Large intestine (tissue), 12 donors: ENCODE measurements at places on chromosomes 7 and 10. TPM values are rescaled to one million over a fixed set of nuclear protein-coding genes. Genes with fewer than 3 reads are reported as not detected.

GRCh38 chr10:48598936-48599829 is 5.7 kb downstream of the ARHGAP22 start:
- DNase-seq, result no peak

GRCh38 chr7:24463474-24463873 is 109.8 kb upstream of the PALS2 start:
- DNase-seq, result no peak

GRCh38 chr7:86477343-86477935 is 166.3 kb upstream of the GRM3 start:
- DNase-seq, result no peak

- DNase-seq, result no peak
These were observed 35.0 kb downstream of the GPR141 start for GRCh38 chr7:37718585-37718984.

DNA sequence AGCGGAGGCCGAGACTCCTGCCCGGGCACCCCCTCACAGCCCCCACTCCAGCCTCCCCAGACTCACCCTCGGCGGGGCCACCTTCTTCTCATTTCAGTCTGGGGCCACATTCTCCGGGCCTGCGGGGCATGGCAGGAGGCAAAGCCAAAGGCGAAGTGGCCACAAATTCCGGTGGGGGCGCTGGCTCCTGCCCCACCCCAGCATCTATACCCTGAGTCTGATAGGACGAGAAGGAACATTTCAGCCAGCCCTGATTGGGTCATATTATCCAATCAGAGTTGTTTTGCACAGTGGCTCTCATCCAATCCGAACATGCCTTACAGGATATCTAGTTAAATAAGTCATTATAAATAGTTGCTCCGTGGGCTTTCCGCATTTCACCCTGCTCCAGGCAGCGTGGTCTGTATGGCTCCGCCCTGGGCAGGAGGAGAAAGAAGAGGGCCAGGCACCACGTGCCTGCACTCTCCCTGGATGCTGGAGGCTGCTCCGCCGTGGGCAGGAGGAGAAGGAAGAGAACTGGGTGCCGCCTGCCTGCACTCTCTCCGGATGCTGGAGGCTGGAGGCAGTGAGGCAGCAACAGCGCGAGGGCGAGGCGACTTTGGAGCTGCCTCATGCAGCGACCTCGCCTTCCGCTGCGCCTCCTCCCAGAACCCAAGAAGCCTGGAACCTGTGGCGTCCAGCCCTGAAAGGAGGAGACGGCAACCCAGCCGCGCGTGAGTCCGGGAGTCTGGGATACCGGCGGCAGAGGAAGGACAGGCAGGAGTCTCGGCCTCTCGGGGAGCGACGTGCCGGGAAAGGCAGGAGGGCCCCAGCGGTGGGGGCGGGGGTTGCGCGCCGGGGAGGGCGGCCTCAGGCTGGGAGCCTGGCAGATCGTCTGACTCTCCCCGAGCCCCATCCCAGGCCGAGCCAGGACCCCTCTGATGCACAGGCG is 162.9 kb downstream of the ZNF33B start:
- no peak for DNase-seq

DNA sequence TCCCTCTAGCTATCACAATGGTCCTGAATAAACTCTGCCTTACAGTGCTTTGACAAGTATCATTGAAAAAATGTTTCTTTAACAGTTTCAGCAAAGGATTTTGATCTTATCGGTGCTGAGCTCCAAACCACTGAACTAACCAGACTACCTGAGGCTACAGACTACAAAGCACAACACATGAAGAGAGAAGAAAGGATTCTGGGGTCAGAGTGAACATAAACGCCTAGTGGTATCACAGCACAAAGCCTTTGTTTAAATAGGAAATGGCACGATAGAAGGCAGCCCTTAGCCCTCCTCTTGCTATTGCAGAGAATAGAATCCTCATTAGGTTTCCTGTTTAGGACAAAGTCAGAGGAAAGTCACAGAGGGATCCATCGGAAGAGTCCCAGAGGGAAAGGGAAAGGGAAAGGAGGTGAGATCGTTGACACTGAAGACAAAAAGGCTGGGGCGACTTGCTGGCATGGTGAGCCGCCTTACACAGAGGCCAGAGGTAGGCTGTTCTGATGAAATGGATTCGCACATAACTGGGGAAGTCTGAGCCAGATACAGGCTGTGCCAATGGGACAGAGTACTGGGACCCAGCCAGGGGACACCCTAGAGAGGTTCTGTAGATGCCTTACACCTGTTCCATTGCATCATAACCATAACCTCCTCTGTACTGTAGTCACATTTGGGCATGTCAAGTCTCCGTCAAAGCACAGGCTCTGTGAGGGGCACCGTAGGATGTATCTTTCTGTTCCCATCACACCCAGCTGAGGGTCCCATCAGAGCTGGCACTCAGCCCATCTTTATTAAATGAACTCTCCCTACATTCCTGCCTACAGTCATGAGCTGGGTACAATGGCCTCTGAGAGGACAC is 71.5 kb downstream of the XPNPEP1 start:
- DNase-seq, result no peak

DNA sequence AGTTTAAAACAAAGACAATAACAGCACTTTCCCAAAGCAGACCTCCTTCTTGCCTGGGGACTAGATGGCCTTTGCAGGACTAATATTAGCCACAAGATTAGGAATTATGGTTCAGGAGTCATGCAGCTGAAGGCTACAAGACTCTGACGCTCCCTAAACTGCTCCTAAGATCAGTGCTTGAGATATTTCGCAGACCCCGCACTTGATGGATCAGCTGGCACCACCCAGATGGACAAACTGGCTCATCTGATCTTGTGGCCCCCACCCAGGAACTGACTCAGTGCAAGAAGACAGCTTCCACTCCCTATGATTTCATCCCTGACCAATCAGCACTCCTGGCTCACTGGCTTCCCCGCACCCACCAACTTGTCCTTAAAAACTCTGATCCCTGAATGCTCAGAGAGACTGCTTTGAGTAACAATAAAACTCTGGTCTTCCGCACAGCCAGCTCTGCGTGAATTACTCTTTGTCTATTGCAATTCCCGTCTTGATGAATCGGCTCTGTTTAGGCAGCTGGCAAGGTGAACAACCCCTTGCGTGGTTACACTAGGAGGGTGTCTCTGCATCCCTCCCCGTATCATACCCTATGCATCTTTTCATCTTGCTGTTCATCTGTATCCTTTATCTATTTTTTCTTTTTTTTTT is 26.9 kb upstream of the NRBF2 start:
- no peak for DNase-seq

GRCh38 chr10:33015761-33016547 is 57.9 kb upstream of the ITGB1 start:
- DNase-seq, result no peak

DNA sequence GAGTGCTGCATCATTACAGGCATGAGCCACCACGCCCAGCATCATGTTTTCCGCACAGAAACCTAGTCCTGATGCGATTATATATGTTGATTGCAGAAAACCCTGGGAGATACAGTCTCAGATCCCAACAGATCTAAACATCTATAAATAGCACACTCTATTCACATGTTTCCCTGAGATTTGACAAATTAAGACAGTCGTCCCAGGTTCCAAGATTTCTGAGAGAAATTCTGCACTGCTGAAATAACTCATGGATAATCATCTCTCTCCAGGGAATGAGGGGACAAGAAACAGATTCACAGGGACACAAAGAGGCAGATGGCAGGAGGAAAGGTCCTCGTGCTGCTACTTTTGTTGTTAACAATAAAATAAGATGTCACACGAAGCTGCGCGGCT is 393.1 kb upstream of the CELF2 start:
- no peak for DNase-seq

- no peak for DNase-seq
These were observed 5.4 kb upstream of the ASL start for GRCh38 chr7:66070222-66070621.

The CLRN3 gene
- polyA plus RNA-seq, result 121 TPM

The CCDC172 gene
- polyA plus RNA-seq, result not detected

The IGFBP3 gene
- 115 TPM for polyA plus RNA-seq

The CD36 gene
- 84.9 TPM for polyA plus RNA-seq

The CYP2C8 gene
- 2.6 TPM for polyA plus RNA-seq

The FAM25G gene
- not detected for polyA plus RNA-seq

The TMEM176B gene
- 291 TPM for polyA plus RNA-seq
